ENCODE measurements at places on chromosomes 13 and 19.

GRCh38 chr13:30134578-30134977 is 172.8 kb downstream of the KATNAL1 start:
- DNase-seq: no peak

DNA sequence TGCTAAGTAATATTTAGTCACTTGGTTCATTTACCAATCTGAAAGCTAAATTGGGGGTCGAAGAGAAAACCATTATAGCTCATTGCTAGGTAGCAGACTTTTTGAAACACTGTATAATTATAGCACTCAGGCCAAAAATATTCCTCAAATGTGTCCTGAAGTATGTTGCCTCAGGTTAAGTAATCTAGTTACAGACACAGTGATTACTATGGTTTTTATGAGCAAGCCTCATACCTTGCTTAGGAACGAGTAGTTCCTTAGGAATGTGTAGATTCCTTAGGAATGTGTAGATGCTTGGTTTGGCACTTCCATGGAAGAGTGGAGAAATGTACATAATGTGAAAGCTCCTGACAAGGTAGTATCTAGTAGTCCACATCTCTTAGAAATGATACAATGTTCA is 387.5 kb downstream of the LMO7 start:
- no peak for DNase-seq

DNA sequence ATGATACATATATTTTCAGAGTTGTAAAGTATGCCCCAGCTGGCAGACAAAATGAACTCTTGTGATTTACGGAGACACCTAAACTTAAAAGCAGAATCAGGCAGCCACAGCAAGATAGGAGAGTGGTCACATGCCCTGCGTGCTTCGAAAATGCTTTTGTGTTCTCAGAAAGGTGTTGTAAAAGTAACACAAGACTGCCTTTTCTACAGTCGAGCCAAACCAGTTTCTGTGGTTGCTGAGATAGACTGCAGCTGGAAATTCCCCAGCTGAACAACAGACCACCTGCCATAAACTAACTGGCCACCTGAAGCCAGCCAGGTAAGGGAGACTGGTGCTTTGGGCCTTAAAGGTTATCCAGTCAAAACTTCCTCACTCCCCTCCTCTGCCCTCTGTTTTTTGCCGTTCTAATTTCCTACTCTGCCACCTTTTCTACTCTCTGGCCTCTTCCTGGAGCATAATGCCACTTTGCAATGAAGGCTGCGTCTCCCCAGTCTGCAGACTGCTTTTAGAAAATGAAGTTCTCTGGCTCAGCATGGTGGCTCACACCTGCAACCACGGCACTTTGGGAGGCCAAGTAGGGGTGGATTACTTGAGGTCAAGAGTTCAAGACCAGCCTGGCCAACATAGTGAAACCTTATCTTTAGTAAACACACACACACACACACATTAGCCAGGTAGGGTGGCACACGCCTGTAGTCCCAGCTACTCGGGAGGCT is 381.2 kb upstream of the SLITRK1 start:
- no peak for DNase-seq

DNA sequence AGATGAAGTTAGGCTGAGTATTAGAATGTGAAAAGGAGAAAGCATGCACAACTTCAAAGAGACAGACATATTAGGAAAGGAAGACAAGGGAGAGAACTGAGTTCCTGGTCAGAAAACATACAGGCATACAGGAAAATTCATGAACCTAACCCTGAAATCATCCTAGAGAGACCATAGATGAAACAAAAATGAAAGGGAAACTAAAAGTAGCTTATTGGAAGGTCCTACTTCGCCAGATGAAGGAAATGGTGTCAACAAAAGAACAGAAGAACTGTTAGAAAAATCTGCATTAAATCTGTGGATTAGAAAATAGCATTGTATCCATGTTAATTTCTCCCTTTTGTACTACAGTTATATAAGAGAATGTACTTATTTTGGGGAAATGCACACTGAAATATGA is 169.0 kb upstream of the UFM1 start:
- no peak for DNase-seq
